MV-4-11 (cell line): ENCODE measurements at places on chromosomes 16 and 17.

DNA sequence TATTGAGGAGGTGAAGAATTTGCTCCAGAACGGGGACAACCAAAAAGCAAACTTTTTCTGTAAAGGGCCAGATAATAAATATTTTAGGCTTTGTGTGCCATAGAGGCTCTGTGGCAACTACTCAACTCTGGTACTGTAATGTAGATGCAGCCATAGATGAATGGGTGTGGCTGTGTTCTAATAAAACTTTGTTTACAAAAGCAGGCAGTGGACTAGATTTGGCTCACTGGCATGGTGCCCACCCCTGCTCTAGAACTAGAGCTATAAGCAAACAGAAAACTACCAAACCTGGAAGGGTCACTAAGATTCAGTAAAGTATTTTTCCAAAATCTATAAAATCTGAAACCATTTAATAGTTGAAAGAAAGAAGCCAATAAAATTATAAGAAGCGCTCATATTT, 24.6 kb upstream of the SMURF2 start:
- no peak for DNase-seq

GRCh38 chr16:31085873-31086628, 2.7 kb downstream of the PRSS53 start:
- DNase-seq: no peak

DNA sequence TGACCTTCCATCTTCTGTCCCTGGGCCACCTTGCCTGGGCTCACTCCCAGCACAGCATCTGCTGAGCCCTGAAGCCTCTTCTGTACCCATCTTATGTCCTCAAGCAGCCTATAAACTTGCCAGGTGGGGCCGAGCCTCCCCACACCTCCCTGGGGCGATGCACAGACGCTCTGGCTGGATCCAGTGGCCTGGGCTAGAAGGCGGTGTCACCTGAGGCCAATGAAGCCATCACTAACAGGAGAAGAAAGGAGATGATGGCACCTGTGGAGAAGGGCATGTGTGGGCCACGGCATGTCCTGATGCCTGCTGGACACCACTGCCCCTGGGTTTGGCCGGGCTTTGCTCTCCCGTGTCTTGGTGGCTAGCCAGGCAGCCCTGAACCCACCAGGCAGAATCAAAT, 45.5 kb downstream of the PEMT start:
- DNase-seq: no peak

GRCh38 chr17:66386498-66387351, 84.3 kb downstream of the PRKCA start:
- DNase-seq: peak; percentile 49

DNA sequence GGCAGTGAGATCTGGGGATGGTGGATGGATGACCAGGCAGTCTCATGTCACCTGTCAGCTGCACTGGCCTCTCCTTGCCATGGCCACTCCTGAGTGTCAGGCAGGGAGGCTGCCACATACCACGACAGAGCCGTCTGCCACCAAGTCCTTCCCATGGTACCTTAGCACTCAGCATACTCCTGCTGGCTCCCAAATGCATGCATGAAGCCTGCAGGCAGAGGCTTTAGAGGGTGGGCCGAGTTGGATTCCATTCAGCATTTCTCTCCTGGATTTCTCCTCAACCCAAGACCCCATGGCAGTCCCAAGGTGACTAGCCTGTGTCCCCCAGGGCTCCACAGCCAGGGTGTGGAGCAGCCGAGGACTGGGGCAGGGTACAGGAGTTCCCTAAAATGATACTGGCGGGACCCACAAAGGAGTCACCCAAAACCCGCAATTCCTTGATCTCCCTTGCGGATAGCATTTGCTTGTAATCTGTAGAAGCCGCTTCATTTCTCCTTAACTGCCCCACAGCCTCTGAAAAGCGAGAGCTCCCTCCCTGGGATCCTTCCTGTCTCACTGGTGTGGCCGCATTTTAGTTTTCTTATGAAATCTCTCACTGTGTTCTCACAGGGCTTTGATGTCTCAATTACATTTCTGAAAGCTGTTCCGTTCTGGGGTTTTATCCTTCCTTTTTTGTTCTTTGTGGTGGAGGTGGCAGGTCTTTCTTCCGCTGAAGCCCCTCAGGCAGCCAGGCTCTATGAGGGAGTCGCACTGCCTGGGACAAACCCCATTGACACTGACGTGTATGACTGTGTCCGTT, 141.4 kb downstream of the SOCS1 start:
- peak; percentile 87 for DNase-seq

DNA sequence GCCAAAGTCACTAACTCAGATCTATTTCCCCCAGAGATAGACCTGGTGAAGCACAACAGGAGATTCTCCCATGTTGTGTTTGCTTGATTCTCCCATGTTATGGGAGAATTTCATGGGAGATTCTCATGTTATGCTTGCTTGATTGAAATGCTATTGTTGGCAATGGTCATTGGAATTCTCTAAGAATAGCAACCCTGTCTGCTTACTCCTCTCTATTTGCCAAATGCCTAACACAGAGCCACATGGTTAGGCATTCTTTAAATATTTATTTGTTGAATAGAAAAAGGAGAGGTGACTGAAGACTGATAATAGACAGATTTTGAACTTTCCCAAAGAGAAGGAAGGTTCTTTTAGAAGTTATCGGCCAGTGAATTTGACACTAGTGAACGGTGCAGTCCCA, 111.5 kb upstream of the MPHOSPH6 start:
- no peak for DNase-seq

GRCh38 chr17:48459070-48459844, 29.2 kb upstream of the SKAP1 start:
- no peak for DNase-seq

- DNase-seq: no peak
Measured at GRCh38 chr17:10447026-10447931, 22.1 kb downstream of the MYH4 start.

GRCh38 chr16:24497440-24497839, 41.9 kb upstream of the RBBP6 start:
- no peak for DNase-seq

GRCh38 chr17:76545918-76546555, 6.2 kb downstream of the PRCD start:
- DNase-seq: no peak

DNA sequence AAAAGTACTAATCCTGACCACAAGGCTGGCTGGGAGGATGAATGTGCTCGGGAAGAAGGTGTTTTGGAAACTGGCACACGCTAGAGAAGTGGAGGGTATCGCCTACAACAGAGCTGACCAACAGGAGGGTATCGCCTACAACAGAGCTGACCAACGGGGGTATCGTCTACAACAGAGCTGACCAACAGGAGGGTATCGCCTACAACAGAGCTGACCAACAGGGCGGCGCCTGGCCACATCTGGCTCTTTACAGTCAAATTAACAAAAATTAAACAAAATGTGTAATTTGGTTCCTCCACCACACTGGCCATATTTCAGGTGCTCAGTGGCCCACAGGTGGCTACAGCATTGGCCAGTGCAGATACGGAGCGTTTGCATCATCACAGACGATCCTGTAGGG, 153.5 kb downstream of the CMIP start:
- DNase-seq: peak; percentile 30

DNA sequence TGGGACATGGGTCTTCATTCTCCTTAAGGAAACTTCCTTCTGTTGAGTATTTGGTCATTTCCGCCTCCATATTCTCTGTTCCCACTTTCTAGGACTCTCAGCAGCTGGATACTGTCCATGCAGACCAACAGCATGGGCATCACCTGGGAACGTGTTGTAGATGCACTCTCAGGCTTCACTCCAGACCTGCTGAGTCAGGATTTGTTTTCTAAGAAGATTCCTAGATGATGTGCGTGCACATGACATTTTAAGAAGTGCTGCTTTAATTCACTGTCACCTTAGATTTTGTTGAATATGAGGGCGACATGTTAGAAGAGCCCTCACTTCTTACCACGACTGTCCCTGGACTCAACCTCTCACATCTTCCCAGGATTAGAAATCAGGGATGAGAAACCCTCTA, 10.0 kb upstream of the SDK2 start:
- DNase-seq: no peak

- DNase-seq: no peak
Measured at GRCh38 chr16:54694651-54695050, 236.0 kb upstream of the IRX5 start.

DNA sequence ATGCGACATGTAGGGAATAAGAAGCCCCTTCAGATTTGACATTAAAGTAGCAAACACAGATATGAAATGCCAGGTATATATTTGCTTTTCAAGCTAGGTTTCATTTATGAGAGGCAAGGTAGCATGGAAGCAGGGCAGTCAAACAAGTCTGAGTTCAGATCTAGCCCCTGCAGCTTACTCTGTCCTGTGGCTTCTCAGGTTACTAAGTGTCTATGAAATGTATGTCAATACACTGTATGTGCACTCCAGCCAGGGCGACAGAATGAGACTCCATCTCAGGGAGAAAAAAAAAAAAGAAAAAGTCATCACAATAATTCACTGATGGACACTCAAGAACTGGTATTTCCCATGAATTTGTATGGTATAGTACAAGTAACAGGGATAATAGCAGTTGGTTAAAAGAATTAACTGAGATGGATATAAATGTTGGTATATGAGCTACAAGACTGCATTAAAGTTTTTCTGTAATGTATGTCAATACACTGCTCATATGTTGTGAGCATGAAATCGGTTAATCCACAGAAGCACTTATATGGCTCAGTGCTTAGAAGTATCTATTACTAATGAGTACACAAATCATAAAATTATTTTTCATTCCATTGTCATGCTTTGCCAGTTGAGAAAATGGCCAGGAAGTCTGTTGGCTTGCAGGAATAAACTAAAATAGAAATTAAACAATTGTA, 2.9 kb upstream of the WSB1 start:
- no peak for DNase-seq

DNA sequence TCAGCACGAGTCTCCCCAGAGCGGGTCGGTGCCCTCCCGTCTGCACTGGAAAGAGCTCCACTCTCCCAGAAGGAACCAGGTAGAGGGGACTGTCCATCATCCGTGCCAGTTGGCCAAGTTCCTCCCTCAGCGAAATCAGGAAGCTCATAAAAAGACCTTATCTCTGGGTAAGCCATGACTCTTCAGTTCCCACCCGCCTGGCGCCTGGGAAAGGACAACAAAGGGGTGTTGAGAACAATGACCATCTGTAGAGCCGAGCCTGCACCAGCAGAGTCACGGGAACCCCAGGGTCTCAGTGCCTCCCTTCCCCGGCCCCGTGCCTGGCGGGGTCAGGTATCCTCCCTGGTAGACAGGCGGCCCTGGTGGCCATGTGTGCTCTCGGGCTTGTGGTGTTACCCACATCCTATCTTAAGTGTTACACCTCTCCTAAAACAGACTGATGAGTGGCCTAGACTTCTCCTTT, 190.7 kb downstream of the AXIN2 start:
- DNase-seq: peak; percentile 68

DNA sequence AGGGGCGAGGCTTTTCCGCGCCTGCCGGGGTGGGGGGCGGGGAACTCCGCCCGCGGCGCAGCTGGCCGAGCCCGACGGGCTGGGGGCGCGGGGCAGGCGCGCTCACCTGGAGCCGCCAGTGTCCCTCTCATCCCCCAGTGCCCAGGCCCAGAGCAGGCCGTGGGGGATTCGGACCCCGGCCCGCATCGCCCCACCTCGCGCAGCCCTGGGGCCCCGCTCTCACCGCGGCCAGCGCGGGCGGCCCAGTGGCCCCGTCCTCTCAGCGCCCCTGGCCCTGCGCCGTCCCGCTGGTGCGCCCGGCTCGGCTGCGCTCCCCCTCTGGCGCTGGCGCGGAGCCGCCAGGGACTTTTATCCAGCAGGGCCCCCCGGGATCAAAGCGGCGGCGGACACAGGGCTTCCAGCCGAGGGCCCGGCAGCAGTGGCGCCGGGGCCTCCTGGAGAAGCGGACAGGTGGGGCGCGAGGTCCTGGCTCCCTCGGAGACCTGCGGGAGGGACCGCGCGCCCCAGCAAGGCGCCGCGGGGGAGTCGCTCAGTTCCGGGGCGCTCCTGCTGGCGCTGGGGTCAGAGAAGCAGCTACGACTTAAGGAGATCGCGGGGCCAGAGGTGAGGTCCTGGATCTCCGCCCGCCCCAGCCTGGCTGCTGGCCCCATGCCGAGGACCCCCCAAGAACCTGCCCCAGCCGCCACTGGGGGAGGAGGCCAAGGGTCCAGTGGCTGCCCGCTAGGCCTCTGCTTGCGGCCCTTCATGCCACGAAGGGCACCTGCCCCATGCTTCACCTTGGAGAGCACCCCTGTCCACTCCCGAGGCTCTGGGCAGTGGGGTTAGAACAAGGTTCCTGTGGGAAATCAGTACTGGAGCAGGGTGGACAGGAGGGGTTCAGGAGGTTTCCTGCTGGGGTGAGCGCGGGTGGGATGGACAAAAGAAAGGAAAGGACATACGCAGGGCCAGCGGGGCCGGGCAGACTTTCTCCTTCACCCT, 823 bp upstream of the NOTUM start:
- no peak for DNase-seq

DNA sequence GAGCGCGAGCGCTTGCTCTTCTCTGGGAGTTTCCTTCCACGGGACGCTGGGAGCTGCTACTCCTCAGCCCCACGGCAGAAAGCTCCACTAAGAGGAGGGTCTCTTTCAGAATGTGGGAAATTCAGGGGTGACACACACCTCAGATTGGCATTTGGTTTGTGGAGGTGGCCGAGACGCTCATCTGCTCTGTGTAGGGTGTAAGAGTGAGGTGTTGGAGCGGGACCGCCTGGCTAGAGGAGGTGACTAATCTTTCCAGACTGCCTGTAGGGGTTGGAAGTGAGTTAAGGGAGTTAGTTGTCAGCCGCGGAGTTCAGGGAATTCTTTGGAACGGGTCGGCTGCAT, 735 bp downstream of the PSMD11 start:
- DNase-seq: peak; percentile 22

DNA sequence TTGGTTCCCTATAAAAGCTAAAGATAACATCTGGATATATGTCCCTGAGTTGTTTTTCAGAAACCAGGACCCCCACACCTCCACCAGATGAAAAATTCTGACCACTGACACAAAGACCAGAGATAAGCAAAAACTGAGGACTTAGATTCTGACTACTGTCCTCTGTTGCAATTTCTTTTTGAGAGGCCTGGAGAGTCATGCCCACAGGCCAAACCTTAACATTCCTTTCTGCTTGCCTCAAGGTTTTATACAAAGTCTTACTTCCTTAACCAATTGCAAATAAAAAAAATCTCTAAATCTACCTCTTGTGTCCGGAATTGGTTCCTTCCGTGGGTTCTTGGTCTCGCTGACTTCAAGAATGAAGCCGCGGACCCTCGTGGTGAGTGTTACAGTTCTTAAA, 228.5 kb downstream of the ABCC12 start:
- DNase-seq: no peak

GRCh38 chr17:61799812-61800484, 63.4 kb downstream of the BRIP1 start:
- DNase-seq: peak; percentile 79

GRCh38 chr17:7858522-7858810, 663 bp downstream of the CYB5D1 start:
- peak; percentile 42 for DNase-seq
